ENCODE measurements at places on chromosomes 2 and 18. TPM values are rescaled to one million over a fixed set of nuclear protein-coding genes. Genes with fewer than 3 reads are reported as not detected.

EVX2 gene
- not detected for total RNA-seq

DNA sequence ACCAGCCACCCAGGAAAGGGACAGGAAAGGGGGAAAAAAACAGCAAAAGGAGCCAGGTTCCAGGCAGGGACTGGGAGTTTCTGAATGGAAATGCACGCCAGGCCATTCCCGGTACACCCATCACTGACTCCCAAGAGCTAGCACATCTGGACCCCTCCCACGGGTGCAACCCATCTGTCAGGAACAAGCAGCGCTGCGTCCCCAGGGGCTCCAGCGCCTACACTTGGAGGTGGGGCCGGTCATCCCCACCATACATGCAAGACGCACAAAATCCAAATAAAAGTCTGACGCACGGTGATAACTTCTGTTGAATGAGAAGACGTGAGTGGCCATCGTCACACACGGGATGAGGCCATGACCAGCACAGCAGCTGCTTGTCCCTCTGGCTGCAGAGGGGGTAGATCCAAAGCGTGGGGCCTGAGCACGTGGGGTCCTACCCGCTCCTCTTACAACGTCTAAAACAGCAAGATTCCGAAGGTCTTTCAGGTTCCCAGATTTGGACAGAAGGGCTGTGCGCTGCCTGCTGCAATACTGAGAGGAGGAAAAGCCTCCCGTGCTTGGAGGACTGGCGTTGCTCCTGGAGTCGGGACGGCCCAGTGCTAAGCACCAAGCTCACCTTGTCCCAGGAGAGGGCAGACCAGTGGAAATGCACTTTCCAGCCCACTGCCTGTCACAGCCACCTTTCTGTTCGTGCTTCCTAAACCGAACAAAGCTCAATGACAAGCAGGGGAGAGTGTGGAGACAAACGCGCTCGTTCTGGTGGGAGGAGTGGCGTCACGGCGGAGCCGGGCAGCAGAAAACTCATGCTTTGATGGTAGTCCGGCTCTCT lies 68.9 kb downstream of the NDUFA10 start:
- H3K36me3 ChIP-seq, result peaks cover 40% of the 10 kb centered on the region
- no peak for DNase-seq
- H3K4me3 ChIP-seq, result no peak overlapping the region

TRPM8 gene
- total RNA-seq, result not detected

GRCh38 chr18:32803568-32803967 lies 30.7 kb upstream of the KLHL14 start:
- no peaks in the 10 kb centered on the region for H3K36me3 ChIP-seq
- no peak overlapping the region for H3K27ac ChIP-seq
- no peak for DNase-seq
- no peak overlapping the region for H3K4me3 ChIP-seq
- H3K27me3 ChIP-seq, result no peaks in the 10 kb centered on the region
- H3K4me1 ChIP-seq, result no peaks in the 10 kb centered on the region

PLEKHM3 gene
- total RNA-seq, result 12.4 TPM
